ENCODE measurements at places on chromosomes 7 and 10.

- DNase-seq, result no peak
These were observed 4.7 kb upstream of the DENND2A start for GRCh38 chr7:140645166-140645900.

DNA sequence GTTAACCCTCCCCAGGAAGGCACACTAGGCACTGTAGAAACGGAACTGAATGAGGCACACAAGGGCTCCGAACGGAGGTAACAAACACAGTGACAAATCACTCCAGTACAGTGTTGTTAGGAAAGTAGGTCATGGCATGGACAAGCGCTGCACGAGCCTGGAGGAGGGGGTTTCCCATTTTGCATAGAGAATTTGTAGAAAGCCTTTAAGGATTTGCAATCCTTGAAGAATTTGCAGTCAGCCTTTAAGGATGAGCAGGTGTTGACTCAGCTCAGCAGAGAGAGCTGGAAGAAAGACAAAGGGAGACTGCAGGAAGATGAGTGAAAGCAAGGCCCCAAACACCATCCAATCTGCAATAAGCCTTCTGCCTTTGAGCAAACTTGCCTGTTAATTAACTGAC is 51.1 kb upstream of the PPP1R3C start:
- DNase-seq, result no peak

- peak; percentile 82 for DNase-seq
These were observed 10.4 kb downstream of the ATG9B start for GRCh38 chr7:151013733-151014497.

DNA sequence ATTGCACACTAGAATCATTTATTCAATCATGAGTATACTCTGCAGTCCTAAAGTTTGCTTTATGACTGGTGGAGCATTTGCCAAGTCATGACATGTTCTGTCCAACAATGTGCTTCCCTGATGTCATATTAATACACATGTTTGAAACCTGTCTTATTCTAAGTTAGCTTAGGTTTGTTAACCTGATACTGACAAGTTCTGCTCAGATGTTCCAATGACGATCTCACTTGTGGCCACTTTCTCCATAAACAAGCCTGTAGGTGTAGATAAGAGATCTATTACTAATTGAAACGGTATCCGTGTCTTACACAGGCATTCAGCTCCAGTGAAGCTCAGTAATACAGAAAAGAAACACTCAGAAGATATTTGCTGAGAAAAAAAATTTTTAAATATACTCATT is 64.9 kb downstream of the GPR37 start:
- DNase-seq, result no peak

GRCh38 chr7:46133072-46133471 is 212.0 kb upstream of the IGFBP3 start:
- DNase-seq, result no peak

DNA sequence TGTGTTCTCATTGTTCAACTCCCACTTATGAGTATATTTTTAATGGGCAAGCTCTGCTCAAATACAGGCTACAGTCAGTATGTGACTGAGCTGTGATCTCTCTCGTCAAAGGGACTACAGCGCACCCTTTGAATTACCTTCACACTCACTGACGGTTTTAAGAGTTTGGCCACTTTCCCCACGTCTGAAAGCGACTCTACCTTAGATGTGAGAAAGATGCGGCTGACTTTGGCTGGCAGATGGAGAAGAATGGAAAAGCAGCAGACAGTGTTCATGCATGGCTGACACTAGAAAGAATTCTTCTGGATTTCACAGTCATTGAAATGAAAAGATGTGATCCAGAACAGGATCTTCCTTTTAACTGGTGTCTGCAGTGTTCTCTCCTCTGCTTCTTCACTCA is 2.0 kb upstream of the ATRNL1 start:
- no peak for DNase-seq

DNA sequence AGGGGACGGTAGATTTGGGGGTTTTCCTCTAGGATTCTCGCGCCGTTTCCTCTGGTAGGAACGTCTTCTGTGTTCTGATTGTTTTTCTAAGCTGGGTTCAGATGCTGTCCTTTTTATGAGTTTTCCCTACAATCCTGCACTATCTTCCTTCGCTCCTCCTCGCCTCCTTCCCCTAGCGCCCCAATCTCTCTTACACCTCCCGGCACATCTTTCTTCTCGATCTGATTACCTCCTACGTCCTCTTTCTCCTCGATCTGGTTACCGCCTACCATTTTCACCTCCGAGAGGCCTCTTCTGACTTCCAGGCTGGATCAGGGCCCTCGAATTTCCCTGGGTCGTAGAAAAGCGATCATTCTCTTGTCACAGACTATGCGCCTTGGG is 413 bp downstream of the BUD31 start:
- DNase-seq, result no peak

Measured in activated naive CD4-positive, alpha-beta T cell (primary cell).